NCI-H82 (cell line): ENCODE measurements at places on chromosomes 2 and 18.

DNA sequence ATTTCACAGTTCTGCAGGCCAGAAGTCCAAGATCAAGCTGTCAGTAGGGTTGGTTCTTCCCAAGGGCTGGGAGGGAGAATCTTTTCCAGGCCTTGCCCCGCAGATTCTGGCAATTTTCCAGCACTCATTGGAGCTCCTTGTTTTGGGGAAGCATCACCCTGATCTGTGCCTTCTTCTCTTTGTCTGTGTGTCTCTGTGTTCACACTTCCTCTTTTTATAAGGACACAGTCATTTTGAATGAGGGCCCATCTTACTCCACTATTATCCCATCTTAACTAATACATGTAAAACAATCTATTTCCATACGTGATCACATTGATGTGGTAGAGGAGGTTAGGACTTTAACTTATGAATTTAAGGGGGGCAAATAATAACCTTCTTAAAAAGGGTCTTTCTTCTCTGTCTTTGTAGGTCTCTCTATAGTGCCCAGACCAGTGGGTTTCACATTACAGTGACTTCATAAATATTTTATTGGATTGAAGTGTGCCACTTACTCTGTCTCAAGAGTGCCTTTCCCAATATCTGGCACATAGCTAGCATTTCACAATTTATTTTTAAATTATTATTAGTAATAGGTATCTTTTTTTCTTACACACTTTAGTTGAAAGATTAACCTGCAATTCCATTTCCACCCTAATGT, 68.9 kb upstream of the CBLN2 start:
- no peak for DNase-seq

DNA sequence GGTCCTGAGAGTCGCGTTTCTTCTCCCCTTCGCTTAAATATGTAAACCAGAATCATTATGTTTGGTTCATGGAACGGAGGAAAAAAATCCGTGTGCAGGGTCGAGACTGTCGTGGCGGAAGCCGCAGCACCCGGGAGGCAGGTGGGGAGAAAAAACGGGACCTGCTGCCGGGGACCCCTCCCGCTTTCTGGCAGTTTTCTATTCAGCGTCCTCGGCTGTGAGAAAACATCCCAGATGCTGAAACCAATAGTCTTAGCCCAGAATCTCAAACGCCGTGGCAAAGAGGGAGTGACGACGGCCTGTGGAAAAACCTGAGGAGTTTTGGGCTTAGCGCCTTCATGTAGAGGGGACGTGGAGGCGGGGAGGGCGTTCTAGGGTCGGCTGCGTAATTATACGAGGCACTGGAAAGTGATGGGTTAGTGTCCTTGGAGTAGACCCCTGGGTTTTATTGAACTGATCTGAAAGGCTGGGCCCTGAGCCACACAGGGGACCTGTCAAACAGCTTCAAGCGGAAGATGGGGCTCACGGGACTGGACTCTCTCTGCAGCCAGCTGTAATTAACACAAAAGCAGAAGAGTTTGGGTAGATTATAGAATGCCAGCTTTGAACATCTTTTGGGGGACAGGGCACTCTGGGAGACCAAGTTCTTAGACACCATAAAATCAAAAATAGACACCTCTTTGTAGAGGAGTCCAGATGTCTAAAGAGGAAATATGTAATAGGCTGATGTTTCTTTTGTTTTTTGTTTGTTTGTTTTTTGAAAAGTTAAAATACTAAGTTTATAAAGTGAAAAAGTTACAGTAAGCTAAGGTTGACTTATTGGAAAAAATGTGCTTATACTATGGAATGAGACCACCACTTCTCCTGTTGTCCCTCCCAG, 834 bp upstream of the BUB1 start:
- peak; percentile 50 for DNase-seq

DNA sequence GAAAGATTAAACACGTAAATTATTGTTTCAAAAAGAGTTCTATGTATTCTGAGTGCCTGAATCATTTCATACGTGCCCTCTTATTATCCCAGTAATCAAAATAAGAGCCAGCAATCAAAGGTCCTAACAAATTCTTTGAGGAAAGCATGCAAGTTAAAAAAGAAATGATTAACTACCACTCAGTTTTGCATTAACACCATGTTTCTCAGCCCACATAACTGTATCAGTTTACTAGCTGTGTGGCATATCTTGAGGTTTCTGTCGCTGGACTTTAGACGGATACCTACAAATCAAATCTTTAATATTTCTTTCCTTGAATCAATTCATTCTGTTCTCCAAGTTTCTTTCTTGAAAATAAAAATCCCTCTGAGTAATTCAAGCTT, 668.9 kb upstream of the CHAC2 start:
- no peak for DNase-seq

GRCh38 chr2:221517696-221518151, 54.4 kb downstream of the EPHA4 start:
- no peak for DNase-seq

DNA sequence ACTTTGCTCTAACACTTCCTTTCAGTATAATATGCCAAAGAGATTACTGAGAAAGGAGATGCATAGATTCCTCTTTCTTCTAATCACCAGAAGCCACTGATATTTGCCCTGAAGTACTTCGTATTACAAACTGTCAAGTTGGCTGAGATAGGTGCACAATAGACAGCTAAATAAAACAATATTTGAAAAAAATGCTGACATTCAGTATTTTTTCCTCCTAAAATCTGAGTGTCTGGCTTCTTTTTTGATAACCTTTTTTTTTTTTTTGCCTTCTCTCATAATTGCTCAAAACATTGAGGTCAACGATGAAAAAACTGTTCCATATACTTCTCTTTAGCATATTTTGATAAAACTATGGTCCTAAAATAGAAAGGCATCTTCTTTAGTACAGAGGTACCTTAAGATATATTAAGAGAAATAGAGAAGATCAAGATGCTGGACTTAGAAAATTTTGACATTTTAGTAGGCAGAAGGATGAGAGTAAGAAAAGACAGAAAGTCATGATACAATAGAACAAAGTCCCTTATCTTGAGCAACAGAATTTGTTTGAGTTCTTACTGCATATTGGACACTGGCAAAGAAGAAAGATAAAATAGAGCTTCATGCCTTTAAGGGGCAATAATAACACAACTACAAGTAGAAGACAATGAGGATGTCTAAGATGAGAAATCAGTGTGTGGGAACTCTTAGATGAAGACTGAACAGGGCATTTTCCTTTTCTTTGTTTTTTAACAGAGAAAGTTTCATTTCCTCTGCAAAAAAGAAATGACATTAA, 220.7 kb downstream of the PTH2R start:
- DNase-seq: no peak

DNA sequence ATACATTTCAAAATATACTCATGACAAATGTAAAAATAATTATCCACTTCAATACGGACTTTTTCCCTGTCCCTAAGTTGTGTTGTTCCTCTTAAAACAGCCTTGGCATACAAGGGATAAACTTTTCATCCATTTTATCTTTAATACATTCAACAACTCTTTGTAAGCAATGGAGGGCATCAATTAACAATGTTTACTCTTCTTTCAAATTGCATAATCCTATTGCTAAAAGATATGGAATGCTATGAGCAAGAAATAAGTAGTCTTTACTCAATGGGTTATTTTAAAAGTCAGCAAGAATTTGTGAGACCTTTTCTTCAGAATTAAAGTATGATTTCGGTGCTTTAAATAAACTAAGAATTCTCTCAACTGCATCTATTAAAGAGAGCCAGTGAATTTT, 41.9 kb downstream of the SCN9A start:
- no peak for DNase-seq

GRCh38 chr2:4959219-4959618, 733.0 kb upstream of the SOX11 start:
- DNase-seq: no peak

- DNase-seq: no peak
Measured at GRCh38 chr18:22525313-22525712, 107.6 kb upstream of the CTAGE1 start.

DNA sequence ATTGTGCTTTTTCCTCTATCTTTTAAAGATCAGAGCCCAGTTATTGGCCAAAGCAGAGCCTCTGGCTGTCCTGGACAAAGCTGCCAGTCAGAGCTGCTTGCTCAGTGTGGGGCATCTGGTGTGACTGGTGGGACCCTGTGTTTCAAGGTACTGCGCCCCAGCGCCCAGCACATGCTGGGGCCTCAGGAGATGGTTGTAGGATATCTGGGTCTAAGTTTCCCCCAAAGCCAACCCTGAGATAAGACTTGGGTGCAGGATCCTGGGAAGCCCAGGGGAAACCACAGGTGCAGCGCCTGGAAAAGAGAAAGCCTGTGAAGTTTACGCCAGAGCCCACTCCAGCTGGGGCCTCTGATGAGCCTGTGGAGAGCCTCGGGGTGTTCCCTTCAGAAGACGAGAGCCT, 117.7 kb downstream of the RPIA start:
- DNase-seq: no peak

DNA sequence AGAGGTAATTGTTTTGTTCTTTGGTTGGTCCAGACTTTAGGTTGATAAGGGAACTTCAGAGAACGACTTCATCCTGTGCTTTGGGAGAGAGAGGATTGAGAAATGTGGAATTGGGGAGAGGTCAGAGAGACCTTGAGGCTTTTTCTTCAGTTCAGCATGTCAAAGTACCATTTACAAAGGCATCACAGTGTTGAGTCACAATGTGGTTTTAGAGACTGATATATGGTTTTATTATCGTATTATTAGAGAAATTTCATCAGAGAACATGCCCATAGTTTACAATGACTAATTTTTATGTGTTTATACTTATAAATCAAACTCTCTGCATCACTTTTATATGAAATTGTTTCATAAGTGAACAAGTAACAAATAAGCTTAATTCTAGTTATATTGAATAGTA, 626.6 kb downstream of the DSC3 start:
- no peak for DNase-seq

DNA sequence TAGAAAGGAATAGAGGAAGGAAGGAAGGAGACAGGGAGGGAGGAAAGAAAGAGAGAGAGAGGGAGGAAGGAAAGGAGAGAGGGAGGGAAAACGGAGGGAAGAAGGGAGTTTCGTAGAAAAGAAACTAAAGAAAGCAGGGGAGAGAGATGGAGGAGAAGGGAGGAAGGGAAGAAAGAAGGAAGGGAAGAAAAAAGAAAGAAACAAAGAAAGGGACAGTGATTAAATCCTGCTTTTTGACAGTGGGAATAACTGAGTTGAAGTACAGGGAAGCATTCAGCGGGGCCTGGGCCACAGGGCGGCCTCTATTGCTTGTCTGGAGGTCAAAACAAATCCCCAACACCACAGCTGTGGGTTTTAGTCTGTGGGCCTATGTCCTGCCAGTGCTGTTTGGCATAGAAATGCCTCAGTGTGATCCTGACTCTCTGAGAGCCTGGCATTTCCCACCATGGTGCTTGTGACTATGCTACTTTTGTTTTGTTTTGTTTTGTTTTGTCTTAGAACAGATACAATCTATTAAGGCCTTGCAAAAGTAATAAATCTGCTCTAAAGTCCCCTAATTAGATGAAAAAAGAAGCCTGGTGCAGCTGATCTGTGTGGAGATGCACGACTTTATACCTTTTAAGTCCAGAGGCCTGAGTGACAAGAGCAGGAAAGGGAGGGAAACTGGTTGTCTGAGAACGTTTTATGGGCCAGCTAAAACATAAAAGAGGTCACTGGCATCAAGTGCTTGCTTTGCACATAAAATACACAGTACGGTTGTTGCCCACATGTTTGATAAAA, 40.0 kb downstream of the IL1RL2 start:
- no peak for DNase-seq
